Activated gamma-delta T cell treated with Interleukin-2 at 50 U/mL for 16 hours (primary cell): ENCODE measurements at places on chromosomes 11 and 22.

GRCh38 chr22:25451480-25452114 is 112.9 kb upstream of the GRK3 start:
- DNase-seq: no peak

- DNase-seq: no peak
Measured at GRCh38 chr11:34507610-34508009, 6.0 kb downstream of the ELF5 start.

- no peak for DNase-seq
Measured at GRCh38 chr22:29105468-29105867, 32.6 kb downstream of the KREMEN1 start.

- no peak for DNase-seq
Measured at GRCh38 chr11:86988351-86988881, 33.2 kb upstream of the FZD4 start.

DNA sequence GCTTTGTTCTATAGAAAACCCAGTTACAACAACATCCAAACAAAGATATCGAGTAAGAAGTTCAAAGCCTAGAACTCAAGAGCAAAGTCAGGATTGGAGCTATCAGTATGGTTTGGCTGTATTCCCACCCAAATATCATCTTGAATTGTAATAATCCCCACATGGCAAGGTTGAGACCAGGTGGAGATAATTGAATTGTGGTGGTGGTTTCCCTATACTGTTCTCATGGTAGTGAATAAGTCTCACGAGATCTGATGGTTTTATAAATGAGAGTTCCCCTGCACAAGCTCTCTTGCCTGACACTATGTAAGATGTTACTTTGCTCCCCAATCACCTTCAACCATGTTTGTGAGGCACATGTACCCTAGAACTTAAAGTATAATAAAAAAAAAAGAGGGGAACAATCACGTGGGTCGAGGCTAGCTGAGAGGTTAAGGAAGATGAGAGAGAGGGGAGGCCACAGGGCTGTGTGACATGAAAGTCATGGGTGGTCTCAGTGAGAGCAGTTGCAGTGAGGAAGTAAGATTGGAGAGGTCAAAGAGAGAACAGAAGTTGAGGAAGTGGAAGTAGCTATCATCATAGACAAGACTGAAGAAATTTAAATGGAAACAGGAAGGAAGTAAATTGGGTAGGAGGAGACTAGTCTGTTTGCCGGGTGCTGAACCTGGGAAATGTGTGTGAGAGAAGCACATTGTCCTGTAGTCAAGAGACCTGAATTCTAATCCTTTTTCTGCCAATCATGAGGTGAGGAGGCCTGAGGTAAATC is 80.1 kb upstream of the CD44 start:
- DNase-seq: no peak

- DNase-seq: no peak
Measured at GRCh38 chr22:20094197-20094807, 14.3 kb downstream of the DGCR8 start.

DNA sequence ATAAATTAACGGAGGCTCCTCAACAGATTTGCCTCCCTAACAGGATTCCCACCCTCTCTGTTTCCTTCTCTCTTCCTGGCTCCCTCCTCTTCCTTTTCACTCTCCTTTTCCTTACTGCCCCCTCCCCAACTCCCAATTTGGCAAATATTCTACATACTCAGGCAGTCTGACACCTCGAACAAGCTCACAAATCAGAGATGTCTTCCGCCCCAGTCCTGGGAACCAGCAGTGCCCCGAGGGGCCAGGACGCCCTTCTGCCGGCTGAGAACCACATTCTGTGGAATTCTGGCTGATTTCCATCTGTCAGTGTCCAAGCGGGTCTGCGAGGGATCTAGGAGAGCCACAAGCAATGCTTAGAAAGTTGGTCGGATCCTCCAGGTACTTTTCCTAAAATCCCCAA is 94.0 kb downstream of the NTM start:
- DNase-seq: no peak

DNA sequence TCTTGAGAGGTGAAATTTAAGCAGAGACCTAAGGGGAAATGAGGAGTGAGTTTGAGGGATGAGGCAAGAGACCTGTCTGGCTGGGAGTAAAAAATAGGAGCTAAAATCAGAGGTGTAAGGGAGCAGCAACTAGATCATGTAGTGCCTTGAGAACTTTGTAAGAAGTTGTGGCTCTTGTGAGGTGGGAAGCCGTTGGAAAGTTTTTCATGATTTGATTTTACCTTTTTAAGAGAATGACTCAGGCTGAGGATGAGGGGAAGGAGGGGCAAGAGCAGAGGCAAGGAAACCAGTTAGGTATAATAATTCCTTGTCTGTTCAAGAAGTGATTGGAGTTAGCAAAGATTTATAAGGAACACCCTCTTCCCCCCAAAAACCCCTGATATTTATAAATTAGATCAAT is 25.8 kb downstream of the QSER1 start:
- DNase-seq: no peak

- no peak for DNase-seq
Measured at GRCh38 chr11:8354622-8355415, 91.1 kb upstream of the LMO1 start.

- peak; percentile 58 for DNase-seq
Measured at GRCh38 chr22:25081409-25081824, 118.2 kb upstream of the CRYBB3 start.

GRCh38 chr11:65468874-65469333 is 29.9 kb upstream of the MALAT1 start:
- peak; percentile 50 for DNase-seq

GRCh38 chr22:43393132-43393843 is 18.5 kb upstream of the MPPED1 start:
- no peak for DNase-seq
